ENCODE measurements at places on chromosomes 1 and 21.

DNA sequence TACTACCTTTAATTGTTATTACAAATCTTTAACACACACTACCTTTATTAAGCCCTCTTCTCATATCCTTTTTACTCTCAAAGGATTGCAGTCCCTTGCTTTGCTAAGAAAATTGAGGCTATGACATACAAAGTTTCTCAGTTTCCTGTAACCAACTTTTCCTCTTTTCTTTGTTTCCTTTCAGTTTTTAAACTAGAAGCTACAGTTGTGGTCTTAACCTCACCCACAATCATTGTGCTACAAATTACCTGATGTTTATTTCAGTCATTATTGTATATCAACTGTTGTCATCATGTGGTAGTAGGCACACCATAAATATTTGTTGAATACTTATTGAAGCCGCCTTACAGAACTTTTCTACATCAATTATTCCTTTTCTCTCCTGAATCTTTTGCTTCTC lies 51.8 kb downstream of the SLAMF6 start:
- DNase-seq: no peak

- DNase-seq: no peak
Measured at GRCh38 chr1:33094971-33095604, 14.1 kb downstream of the AZIN2 start.

GRCh38 chr1:203152158-203153034 lies 23.2 kb downstream of the MYBPH start:
- no peak for DNase-seq

GRCh38 chr1:164771041-164771618 lies 212.1 kb downstream of the PBX1 start:
- DNase-seq: no peak

GRCh38 chr1:54302951-54303843 lies 103.0 kb downstream of the SSBP3 start:
- no peak for DNase-seq

- no peak for DNase-seq
Measured at GRCh38 chr1:48016515-48016914, 19.3 kb upstream of the TRABD2B start.

- DNase-seq: no peak
Measured at GRCh38 chr21:41302976-41303375, 13.6 kb upstream of the FAM3B start.

DNA sequence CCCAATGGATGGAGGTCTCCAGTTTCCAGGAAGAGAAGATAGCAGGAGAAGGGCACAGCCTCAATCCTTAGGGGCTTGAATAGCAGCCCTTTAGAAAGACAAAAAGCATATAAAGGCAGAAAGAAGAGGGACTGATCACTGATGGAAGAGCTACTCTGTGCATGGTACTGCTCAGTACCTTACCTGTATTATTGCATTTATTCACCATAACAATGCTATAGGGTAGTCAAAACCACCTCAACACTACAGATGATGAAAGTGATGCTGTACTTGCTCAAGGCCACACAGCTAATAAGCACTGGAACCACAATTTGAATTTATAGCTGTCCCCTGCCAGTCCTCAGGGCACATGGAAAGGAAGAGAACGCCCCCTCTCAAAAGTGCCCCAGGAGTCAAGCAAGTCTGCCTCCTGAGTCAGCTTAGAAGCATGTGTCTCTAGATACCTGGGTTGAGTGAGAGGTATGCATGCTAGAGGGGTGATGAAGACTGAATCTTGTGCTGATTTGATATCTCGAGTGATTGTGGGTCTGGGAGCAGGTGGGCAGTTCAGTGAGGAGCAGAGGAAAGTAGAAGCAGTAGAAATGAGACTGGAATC lies 13.6 kb downstream of the DDAH1 start:
- no peak for DNase-seq

DNA sequence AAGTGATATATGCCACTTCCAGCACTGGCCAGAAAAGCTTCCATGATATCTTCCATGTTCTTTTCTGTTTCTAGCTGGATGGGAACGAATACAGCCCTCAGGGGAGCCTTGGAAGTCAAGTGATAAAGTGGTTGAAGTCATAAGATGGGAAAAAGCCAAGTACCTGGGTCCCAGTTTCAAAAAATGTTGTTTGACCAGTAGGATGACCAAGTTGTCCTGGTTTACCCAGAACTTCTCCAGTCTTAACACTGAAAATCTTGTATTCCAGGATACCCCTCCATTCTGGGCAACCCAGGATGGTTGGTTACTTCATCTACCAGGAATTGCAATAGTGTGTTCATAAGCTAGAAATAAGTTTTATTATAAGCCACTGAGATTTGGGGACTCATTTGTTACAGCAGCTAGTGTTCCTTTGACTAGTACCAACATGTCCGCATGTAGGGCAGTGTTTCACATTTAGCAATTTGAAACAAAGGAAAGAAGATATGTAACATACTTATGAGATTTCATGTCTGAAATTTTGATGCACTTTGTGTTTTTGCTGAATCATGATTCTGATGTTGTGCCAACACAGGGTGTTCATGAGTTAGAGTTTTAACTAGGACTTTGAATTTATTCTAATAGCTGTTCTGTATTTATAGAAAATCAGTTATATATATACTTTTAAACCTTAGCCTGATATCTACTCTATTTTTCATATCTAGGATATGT lies 139.9 kb downstream of the TPR start:
- no peak for DNase-seq

DNA sequence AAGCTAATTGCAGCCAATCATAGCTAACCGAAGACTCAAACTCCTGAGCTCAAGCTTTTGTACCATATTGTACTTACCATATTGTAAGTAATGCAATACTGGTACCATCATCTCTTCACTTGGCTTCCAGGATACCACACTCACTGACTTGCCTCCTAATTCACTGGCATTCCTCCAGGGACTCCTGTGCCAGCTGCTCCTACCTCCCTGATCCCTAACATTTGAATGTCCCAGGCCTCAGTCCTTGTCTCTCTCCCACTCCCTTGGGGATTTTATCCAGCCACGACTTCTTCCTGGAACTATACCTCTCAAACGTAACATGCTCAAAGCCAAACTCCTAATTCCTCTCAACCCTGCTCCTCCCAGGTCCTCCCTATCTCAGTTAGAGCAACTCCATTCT lies 33.8 kb downstream of the USP48 start:
- no peak for DNase-seq

DNA sequence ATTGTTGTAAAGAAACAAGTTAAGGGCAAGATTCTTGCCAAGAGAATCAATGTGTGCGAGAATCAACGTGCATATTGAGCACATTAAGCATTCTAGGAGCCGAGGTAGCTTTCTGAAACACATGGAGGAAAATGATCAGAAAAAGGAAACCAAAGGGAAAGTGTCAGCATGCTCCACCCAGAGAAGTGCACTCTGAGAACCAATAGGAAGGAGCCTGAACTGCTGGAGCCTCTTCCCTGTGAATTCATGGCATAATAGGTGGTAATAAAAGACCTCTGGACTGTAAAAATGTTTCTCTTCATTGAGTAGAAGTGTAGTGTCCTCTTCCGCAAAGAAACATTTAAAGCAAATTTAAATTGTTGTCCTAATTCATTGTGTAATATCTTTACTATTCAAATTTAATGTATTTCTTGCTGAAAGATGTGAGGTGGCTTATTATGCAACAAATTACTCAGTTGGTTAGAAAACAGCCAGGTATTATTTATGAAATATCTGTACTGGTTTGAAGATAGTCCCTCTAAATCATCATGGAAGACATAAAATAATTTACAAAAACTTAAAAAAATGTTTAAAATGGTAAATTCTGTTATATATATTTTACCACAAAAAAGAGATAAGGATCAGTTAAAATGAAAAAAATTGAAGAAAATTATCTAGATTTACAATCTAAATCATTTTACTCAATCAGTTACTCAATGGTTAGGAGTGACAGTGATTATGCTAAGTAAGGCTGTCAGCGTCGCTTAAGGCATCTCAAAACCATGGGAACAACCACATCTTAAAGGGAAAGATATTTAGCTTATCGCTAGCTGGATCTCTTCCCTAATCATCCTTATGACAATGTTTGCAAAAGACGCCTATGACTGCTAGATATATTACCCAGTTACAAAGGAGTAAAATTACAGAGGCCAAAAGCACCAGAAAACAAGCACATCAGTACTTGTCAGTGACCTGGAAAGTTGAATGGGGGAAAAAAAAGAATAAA lies 31.3 kb downstream of the NVL start:
- DNase-seq: no peak

- DNase-seq: no peak
Measured at GRCh38 chr1:65872301-65872700, 79.6 kb downstream of the PDE4B start.

GRCh38 chr1:32767156-32767555 lies 50.0 kb downstream of the YARS1 start:
- no peak for DNase-seq

- DNase-seq: no peak
Measured at GRCh38 chr1:213375002-213375401, 324.0 kb downstream of the RPS6KC1 start.

- no peak for DNase-seq
Measured at GRCh38 chr1:17834561-17835100, 79.5 kb downstream of the ACTL8 start.

DNA sequence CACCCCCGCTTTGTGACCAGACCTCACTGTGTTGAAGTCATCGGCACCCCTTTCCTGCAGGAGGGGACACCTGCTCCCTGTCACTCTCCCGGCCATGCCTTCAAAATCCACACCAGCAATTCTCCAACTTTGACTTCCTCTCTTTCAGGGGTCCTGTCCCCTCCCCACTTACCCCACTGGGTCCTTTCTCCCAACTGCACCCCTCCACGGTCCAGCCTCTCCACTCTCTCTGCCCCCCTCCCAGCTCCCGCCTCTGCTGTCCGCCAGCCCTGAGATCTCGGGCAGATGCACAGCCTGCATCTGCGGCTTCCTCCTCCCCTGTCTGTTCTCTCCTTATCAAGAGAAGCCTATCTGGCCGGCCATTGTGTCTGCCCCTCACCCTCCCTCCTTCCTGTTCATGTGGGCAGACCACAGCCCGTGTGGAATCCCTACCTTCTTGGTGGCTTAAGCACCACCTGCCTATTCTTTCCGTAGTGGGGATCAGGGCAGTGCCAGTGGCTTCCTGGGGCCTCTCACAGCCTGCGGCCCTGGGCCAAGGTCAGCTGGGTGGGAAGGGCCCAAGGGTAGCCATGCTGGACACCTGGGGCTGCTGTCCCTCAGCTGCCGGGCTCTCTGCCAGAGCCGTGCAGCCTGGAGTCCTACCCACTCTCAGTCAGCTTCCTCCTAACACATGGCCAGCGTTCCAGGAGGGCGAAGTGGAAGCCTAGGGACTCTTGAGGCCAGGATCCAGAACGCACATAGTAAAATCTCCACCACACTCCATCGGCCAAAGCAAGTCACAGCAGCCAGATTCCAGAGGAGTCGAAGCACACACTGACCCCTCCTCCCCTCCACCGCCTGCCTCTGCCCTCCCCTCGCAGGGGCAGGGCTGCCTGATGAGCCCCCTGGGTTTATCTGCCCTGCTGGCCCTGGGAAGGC lies 5.1 kb upstream of the HES4 start:
- no peak for DNase-seq

GRCh38 chr1:22636353-22636752 lies at the start of gene C1QA:
Gene C1QA, plus strand, starts transcription at chr1:22636628. Its CDS starts 989 bp downstream, at chr1:22637617.
- DNase-seq: no peak

- no peak for DNase-seq
Measured at GRCh38 chr1:206101351-206102045, 15.7 kb downstream of the AVPR1B start.

GRCh38 chr1:60904099-60904851 lies 178.1 kb upstream of the NFIA start:
- no peak for DNase-seq

DNA sequence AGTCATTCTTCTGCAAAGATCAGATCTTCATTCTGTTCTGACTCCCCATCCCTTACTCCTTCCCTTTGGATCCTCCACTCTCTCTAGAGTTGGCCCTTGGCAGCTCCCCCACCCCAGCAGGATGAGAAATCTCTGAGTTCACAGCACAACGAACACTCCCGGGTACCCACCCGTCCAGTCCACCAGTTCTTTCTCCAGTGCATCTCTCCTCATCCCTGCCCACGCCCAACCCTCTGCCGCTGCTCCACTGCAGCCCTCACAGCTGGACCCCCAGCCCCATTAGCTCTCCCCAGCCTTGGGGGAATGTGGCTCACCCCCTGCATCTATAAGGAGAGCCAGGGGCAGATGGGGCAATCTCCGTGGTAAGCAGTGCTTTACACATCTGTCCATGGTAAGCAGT lies 125.7 kb downstream of the MATN1 start:
- no peak for DNase-seq

DNA sequence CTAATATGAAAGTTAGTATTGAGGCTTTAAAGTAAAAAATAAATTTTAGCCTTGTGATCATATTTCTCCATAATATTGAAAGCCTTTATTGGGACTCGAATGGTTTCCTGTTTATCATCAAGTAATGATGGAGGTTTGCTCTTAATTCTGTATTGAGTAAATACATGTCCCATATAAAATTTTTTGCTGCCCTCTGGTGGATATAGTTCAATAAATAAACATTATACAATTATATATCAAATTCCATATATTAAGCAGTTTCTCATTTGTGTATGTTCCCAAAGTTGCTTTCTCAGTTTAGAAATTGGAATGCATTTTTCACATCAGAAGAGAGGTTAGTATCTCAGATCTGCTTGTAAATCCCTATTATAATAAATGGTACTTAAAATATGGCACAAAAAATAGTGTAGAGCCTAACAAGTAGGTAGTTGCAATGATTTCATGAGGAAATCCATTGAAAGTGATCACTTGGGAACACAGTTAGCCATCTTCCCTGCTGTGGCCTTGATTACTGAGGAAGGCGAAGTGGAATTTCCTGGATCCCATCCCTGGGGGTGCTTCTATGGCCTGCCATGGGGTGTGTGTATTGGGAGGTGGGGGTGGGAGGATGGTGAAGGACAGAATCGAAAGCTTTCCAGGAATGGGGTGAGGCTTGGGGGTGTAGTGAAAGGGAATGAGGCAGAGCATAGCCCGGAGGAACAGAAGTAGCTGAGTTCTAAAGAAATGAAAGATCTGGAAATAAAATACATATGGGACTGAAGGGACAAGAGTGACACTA lies 84.1 kb upstream of the C21orf91 start:
- DNase-seq: peak; percentile 67

- peak; percentile 85 for DNase-seq
Measured at GRCh38 chr1:235954306-235955283, 87.9 kb upstream of the LYST start.

- DNase-seq: no peak
Measured at GRCh38 chr1:44501047-44501890, 96.2 kb downstream of the RNF220 start.

- DNase-seq: no peak
Measured at GRCh38 chr1:14769486-14770274, 171.2 kb downstream of the KAZN start.

GRCh38 chr21:23699402-23699801 lies 1907.9 kb downstream of the MRPL39 start:
- no peak for DNase-seq

- DNase-seq: no peak
Measured at GRCh38 chr1:98331718-98332311, 329.7 kb upstream of the SNX7 start.
